Mononuclear cell (primary cell): ENCODE measurements at places on chromosomes 7 and 10. TPM values are rescaled to one million over a fixed set of nuclear protein-coding genes. Genes with fewer than 3 reads are reported as not detected.

EVX1 gene
- total RNA-seq, result not detected

CYP3A7 gene
- total RNA-seq, result not detected

FRMPD2 gene
- total RNA-seq, result not detected

TACR2 gene
- total RNA-seq, result not detected

RTKN2 gene
- total RNA-seq, result 9.8 TPM

PAPOLB gene
- not detected for total RNA-seq

MYOZ1 gene
- total RNA-seq, result not detected

CNTNAP2 gene
- total RNA-seq, result 1.0 TPM

IKZF1 gene
- total RNA-seq, result 231 TPM

COBL gene
- total RNA-seq, result 0.10 TPM

SLC37A3 gene
- 33.2 TPM for total RNA-seq

RPEL1 gene
- total RNA-seq, result not detected

SAMD8 gene
- 101 TPM for total RNA-seq

SBDS gene
- 174 TPM for total RNA-seq

AMPH gene
- 0.10 TPM for total RNA-seq

ZNF727 gene
- total RNA-seq, result 0.52 TPM
